ENCODE measurements at places on chromosomes 1 and 21.
A peak's percentile ranks its signal among the peaks of the same experiment; 100 is the strongest.

DNA sequence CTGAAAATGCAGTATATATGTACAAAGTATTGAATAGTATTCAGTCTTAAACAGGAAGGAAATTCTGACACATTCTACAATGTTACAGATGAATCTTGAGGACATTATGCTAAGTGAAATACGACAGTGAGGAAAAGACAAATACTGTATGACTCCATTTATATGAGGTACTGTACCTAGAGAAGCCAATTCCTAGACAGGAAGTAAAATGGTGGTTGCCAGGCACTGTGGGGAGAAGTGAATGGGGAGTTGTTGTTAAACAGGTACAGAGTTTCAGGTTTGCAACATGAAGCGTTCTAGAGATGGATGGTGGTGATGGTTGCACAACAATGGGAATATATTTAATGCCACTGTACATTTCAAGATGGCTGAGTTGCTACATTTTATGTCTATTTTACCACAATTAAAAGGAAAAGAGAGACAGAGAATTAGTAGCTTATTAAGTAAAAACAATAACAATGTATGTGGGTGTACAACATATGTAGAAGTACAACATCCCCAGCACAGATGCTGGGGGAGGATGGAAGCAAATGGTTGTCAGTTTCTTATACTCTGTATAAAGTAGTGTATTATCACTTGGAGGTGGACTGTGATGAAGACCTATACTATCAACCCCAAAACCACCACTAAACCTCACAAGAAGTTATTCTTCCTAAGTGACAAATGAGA, 3.9 kb upstream of the RAB4A start:
- no peak for DNase-seq

- DNase-seq: no peak
These were observed 187.7 kb upstream of the ADAMTS5 start for GRCh38 chr21:27154451-27155129.

GRCh38 chr1:240114222-240114621, 22.5 kb downstream of the FMN2 start:
- DNase-seq: no peak

DNA sequence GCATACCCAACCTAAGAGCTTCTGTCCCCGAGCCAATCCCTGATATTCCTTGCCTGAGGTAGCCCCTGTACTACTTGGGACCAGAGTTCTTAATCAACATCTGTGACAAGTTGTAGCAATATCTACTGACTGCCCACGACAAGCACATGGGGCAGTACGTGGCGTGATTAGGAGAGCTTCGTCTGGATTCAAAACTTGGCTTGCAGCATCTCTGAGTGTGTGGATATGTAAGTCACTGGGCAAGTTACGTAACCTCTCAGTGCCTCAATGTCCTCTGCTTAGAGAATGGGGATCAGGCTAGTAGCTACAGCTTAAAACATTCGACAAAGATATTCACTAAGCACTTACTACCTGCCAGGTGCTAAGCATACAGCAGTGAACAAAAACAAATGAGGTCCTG, 5.0 kb downstream of the HSPG2 start:
- no peak for DNase-seq

- DNase-seq: peak; percentile 24
These were observed 325.7 kb downstream of the HHAT start for GRCh38 chr1:210654176-210654981.

DNA sequence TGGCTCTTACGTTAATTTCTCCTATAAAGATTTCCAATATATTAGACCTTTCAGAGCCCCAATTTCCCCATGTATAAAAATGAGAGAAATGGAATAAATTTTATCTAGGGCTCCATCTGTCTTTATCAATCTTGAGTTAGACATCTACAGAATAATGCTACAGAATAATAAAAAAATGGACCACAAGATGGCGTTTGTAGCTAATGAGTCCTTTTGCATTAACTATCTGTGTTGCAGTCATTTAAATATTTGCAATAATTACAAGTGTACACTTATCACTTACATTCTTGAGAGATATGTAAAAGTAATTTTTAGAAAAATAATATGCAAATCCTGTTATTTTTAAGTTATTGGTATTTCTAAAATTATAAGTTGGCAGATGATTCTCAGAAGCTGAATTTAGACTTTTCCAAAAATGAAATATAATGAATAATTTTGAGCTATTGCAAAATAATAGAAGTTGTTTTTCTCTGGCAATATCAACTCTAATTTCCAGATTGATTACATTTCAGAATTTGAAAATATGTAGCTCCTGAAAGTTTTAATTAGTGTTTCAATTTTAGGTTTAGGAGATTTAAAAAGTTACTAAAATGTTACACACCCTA, 87.7 kb downstream of the SNX7 start:
- no peak for DNase-seq

DNA sequence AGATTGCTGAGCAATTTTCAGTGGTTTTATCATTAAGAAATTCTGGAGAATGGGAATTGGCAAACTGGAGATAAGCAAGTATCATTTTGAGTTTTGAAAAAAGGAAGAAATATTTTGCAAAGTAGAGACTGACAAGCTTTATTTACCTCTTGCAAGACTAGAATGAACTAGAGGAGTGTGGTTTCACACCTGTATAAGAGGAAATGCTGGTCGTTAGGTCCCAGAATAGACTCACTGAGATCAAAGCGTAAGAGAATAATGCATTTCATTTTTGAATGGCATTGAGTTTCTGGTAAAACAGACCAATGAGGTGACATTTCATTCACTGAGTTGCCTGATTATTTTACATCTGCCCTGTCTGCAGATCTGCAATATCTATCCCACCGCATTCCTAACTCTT, 308.1 kb downstream of the ADGRL2 start:
- DNase-seq: no peak
